ENCODE measurements at places on chromosomes 13 and 19.

GRCh38 chr19:29577649-29577963 is 28.5 kb upstream of the POP4 start:
- H3K36me3 ChIP-seq = no peaks in the 10 kb centered on the region
- H3K4me3 ChIP-seq = no peak overlapping the region
- peaks cover 85% of the 10 kb centered on the region for H3K27me3 ChIP-seq
- H3K4me1 ChIP-seq = no peaks in the 10 kb centered on the region

- H3K27ac ChIP-seq = no peak overlapping the region
- no peak for DNase-seq
- H3K36me3 ChIP-seq = peaks cover 4% of the 10 kb centered on the region
- peaks cover 14% of the 10 kb centered on the region for H3K4me1 ChIP-seq
Measured at GRCh38 chr13:41652735-41653361, 195.5 kb downstream of the RGCC start.

GRCh38 chr19:12224676-12225075 is 61.8 kb downstream of the ZNF136 start:
- H3K36me3 ChIP-seq = peaks cover 34% of the 10 kb centered on the region
- H3K4me1 ChIP-seq = no peaks in the 10 kb centered on the region
- no peak overlapping the region for H3K27ac ChIP-seq
- H3K4me3 ChIP-seq = no peak overlapping the region
- H3K27me3 ChIP-seq = no peaks in the 10 kb centered on the region
- DNase-seq = no peak

- H3K4me1 ChIP-seq = no peaks in the 10 kb centered on the region
- no peak for DNase-seq
- H3K27me3 ChIP-seq = peaks cover 23% of the 10 kb centered on the region
Measured at GRCh38 chr19:51148580-51148979, 6.5 kb downstream of the SIGLEC7 start.

DNA sequence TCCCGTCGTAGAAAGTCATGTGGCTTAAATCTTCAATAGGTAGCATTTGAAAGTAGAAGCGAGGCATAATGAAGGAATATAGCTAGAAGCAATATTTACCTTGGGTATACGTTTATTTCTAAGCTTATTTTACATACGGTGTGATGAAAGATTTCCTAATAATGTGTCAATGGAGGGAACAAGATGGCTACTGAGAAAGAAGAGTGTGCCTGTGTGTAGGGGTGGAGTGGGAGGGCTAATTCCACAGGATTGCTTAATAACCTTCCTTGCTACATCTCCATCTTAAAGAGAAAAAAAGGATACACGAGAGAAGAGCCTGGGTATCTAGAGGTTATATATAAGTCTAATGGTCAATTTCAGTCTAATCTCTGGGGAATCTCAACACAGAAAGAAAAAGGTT is 2.0 kb downstream of the SPART start:
- DNase-seq = no peak
- H3K4me3 ChIP-seq = peak overlapping the region; percentile 96
- H3K27ac ChIP-seq = peak overlapping the region; percentile 99
- peaks cover 24% of the 10 kb centered on the region for H3K4me1 ChIP-seq
- peaks cover under 1% of the 10 kb centered on the region for H3K36me3 ChIP-seq
- H3K27me3 ChIP-seq = no peaks in the 10 kb centered on the region

Data from type B pancreatic cell (in vitro differentiated cells).